ENCODE measurements at places on chromosomes 3 and 15.
A peak's percentile ranks its signal among the peaks of the same experiment; 100 is the strongest.

DNA sequence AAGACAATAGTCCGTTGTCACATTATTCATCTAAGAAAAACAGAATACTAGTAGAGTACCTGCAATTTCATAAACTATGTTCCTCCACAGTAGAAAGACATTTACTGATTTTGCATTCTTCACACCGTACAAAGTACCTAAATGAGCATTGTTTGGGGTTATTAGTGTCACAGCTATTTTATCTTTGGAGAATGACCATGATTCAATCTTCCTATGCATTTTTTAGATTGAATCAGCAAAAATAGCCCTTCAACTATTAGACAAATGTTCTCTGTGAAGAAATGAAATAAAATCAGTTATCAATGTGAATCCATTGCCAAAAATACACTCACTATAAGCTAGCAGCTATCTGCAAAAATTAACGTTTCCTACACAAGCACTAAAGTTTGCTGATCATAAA lies 176.6 kb downstream of the PLCH1 start:
- H3K27me3 ChIP-seq: no peaks in the 10 kb centered on the region
- H3K27ac ChIP-seq: no peak overlapping the region
- no peak for DNase-seq
- no peak overlapping the region for H3K4me3 ChIP-seq
- no peaks in the 10 kb centered on the region for H3K4me1 ChIP-seq
- H3K36me3 ChIP-seq: no peaks in the 10 kb centered on the region

- H3K27me3 ChIP-seq: no peaks in the 10 kb centered on the region
- no peak for DNase-seq
- no peaks in the 10 kb centered on the region for H3K4me1 ChIP-seq
- no peak overlapping the region for H3K4me3 ChIP-seq
These were observed 411.0 kb downstream of the MECOM start for GRCh38 chr3:169252535-169252934.

DNA sequence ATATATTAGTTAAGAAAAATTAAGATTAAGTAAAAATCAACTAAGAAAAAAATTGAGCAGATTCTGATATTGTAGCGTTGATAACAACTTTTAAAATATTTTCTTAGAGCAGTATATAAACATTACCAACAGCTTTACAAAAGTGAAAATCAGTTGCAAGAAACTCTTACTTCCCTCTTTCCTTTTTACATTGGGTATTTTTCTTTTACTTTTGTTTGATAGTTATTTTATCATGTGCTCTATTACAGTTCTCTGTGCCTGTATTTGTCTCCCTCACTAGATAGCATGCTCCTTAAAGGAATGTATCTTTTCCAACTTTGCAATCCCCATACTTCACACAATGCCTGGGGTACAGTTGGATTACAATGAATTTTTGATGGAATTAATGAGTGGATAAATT lies 87.5 kb upstream of the P3H2 start:
- H3K4me1 ChIP-seq: no peaks in the 10 kb centered on the region
- no peaks in the 10 kb centered on the region for H3K36me3 ChIP-seq
- no peak overlapping the region for H3K27ac ChIP-seq
- DNase-seq: no peak
- H3K27me3 ChIP-seq: no peaks in the 10 kb centered on the region
- H3K4me3 ChIP-seq: no peak overlapping the region

- no peaks in the 10 kb centered on the region for H3K27me3 ChIP-seq
- DNase-seq: no peak
- no peaks in the 10 kb centered on the region for H3K36me3 ChIP-seq
- no peak overlapping the region for H3K4me3 ChIP-seq
- H3K4me1 ChIP-seq: peaks cover 12% of the 10 kb centered on the region
These were observed 11.3 kb downstream of the CAND2 start for GRCh38 chr3:12807601-12808359.

DNA sequence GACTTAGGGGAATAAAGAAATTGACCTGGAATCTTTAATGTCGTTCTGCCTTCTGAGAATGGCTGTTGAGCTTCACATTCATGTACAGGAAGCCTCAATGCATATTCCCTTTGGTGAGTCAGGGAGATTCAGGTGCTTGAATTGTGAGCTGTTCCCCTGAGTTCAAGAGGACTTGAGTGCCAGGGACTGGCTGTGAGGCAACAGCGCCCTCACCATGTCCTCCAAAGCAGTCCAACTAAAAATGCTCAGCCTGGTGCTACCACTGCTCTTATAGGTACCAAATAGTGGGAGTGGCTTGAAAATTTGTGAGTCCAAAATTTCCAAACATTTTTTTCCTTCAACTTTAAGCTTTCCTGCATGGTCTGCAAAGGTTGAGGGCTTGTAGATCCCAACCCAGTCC lies 54.1 kb downstream of the LEO1 start:
- no peak overlapping the region for H3K27ac ChIP-seq
- no peak overlapping the region for H3K4me3 ChIP-seq
- DNase-seq: no peak

- no peak for DNase-seq
- no peaks in the 10 kb centered on the region for H3K27me3 ChIP-seq
- H3K4me1 ChIP-seq: no peaks in the 10 kb centered on the region
- H3K4me3 ChIP-seq: no peak overlapping the region
These were observed 1039.1 kb downstream of the NAALADL2 start for GRCh38 chr3:175898194-175898593.

GRCh38 chr3:138136201-138136600 lies 4.0 kb upstream of the A4GNT start:
- no peaks in the 10 kb centered on the region for H3K36me3 ChIP-seq
- no peaks in the 10 kb centered on the region for H3K4me1 ChIP-seq
- H3K27ac ChIP-seq: no peak overlapping the region
- H3K27me3 ChIP-seq: no peaks in the 10 kb centered on the region
- no peak for DNase-seq
- H3K4me3 ChIP-seq: no peak overlapping the region

GRCh38 chr3:46191730-46192129 lies 16.4 kb downstream of the CCR1 start:
- H3K27me3 ChIP-seq: no peaks in the 10 kb centered on the region
- no peaks in the 10 kb centered on the region for H3K4me1 ChIP-seq
- H3K36me3 ChIP-seq: no peaks in the 10 kb centered on the region
- no peak overlapping the region for H3K4me3 ChIP-seq

- H3K4me1 ChIP-seq: no peaks in the 10 kb centered on the region
- no peak overlapping the region for H3K4me3 ChIP-seq
- DNase-seq: no peak
- H3K36me3 ChIP-seq: no peaks in the 10 kb centered on the region
- H3K27me3 ChIP-seq: no peaks in the 10 kb centered on the region
These were observed 19.8 kb upstream of the ACAD9 start for GRCh38 chr3:128859630-128860029.

- H3K27ac ChIP-seq: no peak overlapping the region
- no peaks in the 10 kb centered on the region for H3K36me3 ChIP-seq
- DNase-seq: no peak
- H3K27me3 ChIP-seq: no peaks in the 10 kb centered on the region
- H3K4me3 ChIP-seq: no peak overlapping the region
These were observed 12.8 kb upstream of the SETMAR start for GRCh38 chr3:4290272-4290893.

GRCh38 chr15:63145426-63145825 lies 11.9 kb downstream of the RPS27L start:
- H3K27ac ChIP-seq: no peak overlapping the region
- H3K27me3 ChIP-seq: no peaks in the 10 kb centered on the region
- no peak for DNase-seq
- H3K4me1 ChIP-seq: no peaks in the 10 kb centered on the region
- H3K36me3 ChIP-seq: peaks cover 3% of the 10 kb centered on the region
- no peak overlapping the region for H3K4me3 ChIP-seq

- no peak overlapping the region for H3K4me3 ChIP-seq
- H3K27me3 ChIP-seq: no peaks in the 10 kb centered on the region
- no peak overlapping the region for H3K27ac ChIP-seq
- DNase-seq: no peak
These were observed 40.4 kb downstream of the DPH3 start for GRCh38 chr3:16224325-16224724.

DNA sequence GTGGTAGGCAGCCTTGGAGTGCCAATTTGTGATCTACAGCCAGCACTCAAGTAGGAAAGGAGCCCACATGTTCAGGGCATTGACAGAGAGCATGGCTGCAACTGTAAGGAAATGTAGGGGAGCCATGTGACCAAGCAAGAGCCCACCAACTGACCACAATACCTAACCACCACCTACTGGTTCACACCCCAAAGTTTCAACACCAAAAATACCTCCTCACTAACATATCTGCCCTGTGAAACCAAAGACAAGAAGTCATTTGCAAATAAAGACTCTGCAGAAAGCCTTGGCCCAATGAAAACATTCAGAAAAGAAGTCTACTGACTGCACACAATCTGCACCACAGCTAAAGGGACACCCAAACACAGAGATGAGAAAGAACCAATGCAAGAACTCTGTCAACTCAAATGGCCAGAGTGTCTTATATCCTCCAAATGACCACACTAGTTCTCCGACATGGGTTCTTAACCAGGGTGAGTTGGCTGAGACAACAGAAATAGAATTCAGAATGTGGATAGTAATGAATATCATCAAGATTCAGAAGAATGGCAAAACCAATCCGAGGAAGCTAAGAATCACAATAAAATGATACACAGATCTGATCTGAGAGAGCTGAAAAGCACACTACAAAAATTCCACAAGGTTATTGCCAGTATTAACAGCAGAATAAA lies 40.6 kb downstream of the SLC9C1 start:
- no peaks in the 10 kb centered on the region for H3K36me3 ChIP-seq
- no peak overlapping the region for H3K4me3 ChIP-seq
- DNase-seq: no peak
- H3K4me1 ChIP-seq: no peaks in the 10 kb centered on the region

DNA sequence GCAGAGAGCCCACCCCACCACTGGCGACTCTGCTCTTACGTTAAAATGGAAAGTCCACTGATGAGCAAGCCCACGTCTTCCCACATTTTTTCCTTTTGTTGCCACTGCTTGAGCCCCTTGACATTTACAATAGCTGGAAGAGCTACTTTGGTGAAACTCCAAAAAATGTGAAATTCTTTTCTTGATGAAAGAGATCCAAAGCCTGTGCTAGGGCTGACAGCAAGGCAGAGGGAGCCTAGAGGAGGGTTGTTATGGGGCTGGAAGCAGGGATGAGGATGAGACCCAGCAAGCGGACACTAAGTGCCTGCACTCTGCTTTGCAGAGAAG lies 97.1 kb downstream of the CEMIP start:
- no peaks in the 10 kb centered on the region for H3K36me3 ChIP-seq
- H3K4me3 ChIP-seq: no peak overlapping the region
- no peaks in the 10 kb centered on the region for H3K27me3 ChIP-seq
- DNase-seq: no peak
- no peak overlapping the region for H3K27ac ChIP-seq

- H3K27me3 ChIP-seq: no peaks in the 10 kb centered on the region
- no peaks in the 10 kb centered on the region for H3K4me1 ChIP-seq
- no peak overlapping the region for H3K4me3 ChIP-seq
These were observed 339.6 kb downstream of the EPHB1 start for GRCh38 chr3:135134684-135135075.

- DNase-seq: no peak
- H3K27me3 ChIP-seq: no peaks in the 10 kb centered on the region
- no peaks in the 10 kb centered on the region for H3K36me3 ChIP-seq
- H3K27ac ChIP-seq: peak overlapping the region; percentile 93
- peak overlapping the region; percentile 81 for H3K4me3 ChIP-seq
- peaks cover 15% of the 10 kb centered on the region for H3K4me1 ChIP-seq
These were observed 32.0 kb downstream of the FOXL2 start for GRCh38 chr3:138914870-138915502.

DNA sequence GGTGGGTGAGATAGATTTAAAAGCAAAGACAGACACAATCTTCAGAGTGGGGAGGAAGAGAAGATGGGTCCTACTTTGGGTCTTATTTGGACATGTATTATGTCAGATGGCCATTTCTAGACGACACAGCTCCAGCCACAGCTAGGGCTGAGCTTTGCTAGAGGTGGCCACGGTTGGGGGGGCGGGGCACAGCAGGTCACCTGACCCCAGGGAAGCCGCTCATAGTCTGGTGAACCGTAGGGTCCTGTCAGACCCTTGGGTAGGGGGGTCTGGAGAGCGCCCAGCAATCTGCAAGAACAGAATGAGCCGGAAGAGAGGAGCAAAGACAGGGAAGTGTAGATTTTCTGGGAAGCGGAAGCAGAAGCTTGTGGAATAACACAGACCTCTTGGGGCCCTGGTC lies 6.6 kb downstream of the EPB42 start:
- no peak overlapping the region for H3K4me3 ChIP-seq
- no peaks in the 10 kb centered on the region for H3K36me3 ChIP-seq
- H3K27ac ChIP-seq: no peak overlapping the region
- no peaks in the 10 kb centered on the region for H3K4me1 ChIP-seq
- H3K27me3 ChIP-seq: no peaks in the 10 kb centered on the region

DNA sequence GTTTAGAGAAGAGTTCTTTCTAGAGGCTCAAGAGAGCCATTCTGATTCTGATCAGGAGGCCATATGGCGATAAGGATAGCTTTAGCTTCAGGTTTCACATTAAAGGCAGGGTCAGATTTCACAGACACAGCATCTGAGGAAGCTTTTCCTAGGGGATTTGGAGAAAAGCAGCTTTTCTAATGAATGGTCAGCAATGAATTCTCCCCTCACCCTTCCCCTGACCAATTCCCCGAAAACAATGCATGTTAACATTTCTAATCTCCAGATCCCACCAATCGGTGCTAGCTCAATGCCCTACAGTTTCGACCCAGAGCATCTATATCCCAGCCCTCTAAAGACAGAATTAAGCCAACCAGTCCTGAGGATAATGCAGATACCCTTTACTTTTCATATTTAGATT lies 9.8 kb downstream of the AGBL1 start:
- H3K27me3 ChIP-seq: no peaks in the 10 kb centered on the region
- H3K27ac ChIP-seq: no peak overlapping the region
- H3K4me3 ChIP-seq: no peak overlapping the region
- no peaks in the 10 kb centered on the region for H3K4me1 ChIP-seq
- DNase-seq: no peak

GRCh38 chr15:48418343-48418742 lies 87.1 kb downstream of the DUT start:
- H3K4me1 ChIP-seq: peaks cover 7% of the 10 kb centered on the region
- H3K36me3 ChIP-seq: no peaks in the 10 kb centered on the region
- no peak overlapping the region for H3K27ac ChIP-seq
- no peak overlapping the region for H3K4me3 ChIP-seq
- no peak for DNase-seq

GRCh38 chr3:39531066-39531465 lies 63.6 kb downstream of the MOBP start:
- no peaks in the 10 kb centered on the region for H3K4me1 ChIP-seq
- no peak overlapping the region for H3K27ac ChIP-seq
- no peaks in the 10 kb centered on the region for H3K27me3 ChIP-seq
- no peaks in the 10 kb centered on the region for H3K36me3 ChIP-seq
- no peak overlapping the region for H3K4me3 ChIP-seq

- peaks cover 13% of the 10 kb centered on the region for H3K36me3 ChIP-seq
- peak overlapping the region; percentile 96 for H3K27ac ChIP-seq
- no peaks in the 10 kb centered on the region for H3K27me3 ChIP-seq
- H3K4me1 ChIP-seq: peaks cover 96% of the 10 kb centered on the region
- H3K4me3 ChIP-seq: peak overlapping the region; percentile 48
- DNase-seq: no peak
These were observed 1.1 kb upstream of the C15orf62 start for GRCh38 chr15:40768521-40769273.

DNA sequence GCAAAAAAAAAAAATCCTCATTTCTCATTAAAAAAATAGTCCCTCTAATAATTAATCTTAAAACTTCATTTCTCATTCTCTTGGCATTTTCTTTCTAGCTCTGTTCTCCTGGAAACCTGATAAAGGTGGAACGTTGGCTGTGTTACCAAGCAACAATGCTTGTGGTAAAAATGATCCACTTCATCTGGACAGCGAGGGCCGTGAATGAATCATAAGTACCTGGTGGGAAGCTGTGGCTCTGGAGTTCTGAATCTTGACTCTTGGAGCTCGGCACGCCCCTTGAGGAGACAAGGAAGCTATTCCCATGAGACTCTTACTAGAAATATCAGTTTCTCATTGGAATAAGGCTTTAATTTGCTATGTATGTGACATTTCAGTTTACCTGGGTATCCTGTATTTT lies 32.5 kb downstream of the BCL2L10 start:
- peaks cover 23% of the 10 kb centered on the region for H3K4me1 ChIP-seq
- no peaks in the 10 kb centered on the region for H3K36me3 ChIP-seq
- H3K27me3 ChIP-seq: no peaks in the 10 kb centered on the region
- H3K27ac ChIP-seq: no peak overlapping the region
- no peak overlapping the region for H3K4me3 ChIP-seq

Measured in esophagus squamous epithelium (tissue), 5 donors.